NCI-H524 treated with DMSO at 0.1 percent for 48 hours (cell line): ENCODE measurements at places on chromosomes 7 and 10.

GRCh38 chr10:5526691-5527331 is 2.0 kb downstream of the CALML3 start:
- no peak for DNase-seq

DNA sequence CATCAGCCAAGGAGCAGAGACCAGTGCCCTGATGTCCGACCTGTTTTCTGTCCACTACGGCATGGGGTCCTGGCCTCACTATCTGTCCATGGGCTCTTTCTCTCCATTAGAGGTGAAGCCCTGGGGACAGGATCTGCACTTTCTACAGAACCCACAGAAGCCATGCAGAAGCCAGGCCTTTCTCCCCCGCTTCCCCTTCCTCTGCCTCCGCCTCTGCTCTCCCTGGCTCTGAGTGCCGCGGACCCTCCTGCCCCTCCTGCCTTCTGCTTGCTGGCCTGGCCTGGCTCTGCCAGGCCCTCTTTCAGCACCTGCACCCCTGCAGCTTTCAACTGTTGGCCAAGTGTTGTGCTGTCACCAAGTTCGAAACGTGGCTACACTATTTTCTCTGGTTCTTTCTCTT is 439.8 kb upstream of the ZMIZ1 start:
- no peak for DNase-seq

GRCh38 chr10:86711513-86712316 is 43.4 kb downstream of the LDB3 start:
- DNase-seq = no peak

DNA sequence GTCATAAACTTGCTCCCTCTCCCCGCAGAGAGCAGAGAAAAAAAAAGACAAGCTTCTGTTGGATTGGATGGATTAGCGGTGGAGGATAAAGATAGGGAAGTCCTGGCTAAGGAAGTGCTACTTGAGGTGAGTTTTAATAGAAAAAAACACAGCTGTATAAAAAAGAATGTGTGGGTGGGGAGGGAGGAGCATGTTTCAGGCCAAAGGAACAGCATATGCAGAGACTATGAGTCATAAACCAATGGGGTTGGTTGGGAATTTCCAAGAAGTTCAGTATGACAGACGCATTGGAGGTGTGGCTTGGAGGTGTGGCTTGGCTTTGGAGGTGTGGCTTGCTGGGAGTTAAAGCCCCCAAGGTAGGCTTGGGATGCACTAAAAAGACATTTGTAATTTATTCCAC is 103.0 kb upstream of the LSM8 start:
- no peak for DNase-seq

DNA sequence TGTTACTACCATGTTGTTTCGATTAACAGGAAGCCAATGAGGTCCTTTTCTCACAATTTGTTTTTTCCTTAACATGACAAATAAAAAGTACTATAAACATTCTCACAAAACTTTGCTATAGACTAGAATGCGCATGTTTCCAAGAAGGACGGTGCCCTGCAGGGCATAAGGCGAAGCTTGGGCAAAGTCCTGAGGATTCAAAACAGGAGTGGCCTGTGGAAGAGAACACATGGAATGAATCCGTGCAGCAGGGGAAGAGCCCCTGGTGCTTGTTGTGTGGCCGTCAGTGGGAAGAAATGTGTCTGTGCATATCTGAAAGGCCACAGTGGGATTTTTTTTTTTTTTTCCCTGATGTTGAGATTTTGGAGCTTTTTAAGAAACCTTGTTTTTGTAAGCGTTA is 67.6 kb downstream of the ITGA8 start:
- DNase-seq = no peak
